ENCODE measurements at places on chromosomes 1 and 21.

- no peak for DNase-seq
Observed at GRCh38 chr1:239805851-239806772, 285.6 kb upstream of the FMN2 start.

DNA sequence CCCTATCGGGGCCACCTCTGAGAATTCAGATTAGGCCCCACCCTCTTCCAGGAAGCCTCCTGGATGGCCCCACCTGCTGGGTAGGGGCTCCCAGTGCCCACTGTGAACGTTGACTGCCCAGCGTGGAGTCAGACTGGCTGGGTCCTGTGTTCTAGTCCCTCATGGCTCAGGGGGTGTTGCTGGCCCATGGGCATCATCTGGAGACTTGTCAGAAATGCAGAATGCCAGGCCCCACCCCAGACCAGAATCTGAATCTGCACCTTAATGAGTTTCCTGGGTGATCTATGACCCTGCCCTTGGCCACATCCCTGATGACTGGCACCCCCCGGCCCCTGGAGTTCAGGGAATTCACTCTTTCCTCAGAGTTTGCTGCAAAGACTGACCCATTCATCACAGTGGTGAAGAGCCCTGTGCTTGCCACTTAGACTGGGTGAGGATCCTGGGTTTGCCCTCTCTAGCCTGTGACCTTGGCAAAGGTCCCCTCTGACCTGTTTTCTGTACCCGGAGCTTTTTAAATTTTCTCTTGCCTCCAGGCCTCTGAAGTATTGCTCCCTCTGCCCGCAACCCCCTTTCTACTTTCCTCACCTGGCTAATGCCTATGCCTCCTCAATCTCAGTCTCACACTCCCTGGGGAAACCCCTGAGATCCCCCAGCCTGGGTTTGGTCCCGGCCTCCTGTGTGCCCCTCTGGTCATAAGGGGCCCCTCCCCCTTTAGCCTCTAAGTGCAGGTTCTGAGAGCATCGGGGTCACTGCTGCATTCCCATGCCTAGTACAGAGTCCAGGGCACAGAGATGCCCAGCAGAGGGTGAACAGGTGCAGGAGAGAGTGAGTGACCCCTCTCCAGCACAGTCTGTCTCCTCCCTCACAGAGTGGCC, 184.2 kb downstream of the MATN1 start:
- DNase-seq, result no peak

DNA sequence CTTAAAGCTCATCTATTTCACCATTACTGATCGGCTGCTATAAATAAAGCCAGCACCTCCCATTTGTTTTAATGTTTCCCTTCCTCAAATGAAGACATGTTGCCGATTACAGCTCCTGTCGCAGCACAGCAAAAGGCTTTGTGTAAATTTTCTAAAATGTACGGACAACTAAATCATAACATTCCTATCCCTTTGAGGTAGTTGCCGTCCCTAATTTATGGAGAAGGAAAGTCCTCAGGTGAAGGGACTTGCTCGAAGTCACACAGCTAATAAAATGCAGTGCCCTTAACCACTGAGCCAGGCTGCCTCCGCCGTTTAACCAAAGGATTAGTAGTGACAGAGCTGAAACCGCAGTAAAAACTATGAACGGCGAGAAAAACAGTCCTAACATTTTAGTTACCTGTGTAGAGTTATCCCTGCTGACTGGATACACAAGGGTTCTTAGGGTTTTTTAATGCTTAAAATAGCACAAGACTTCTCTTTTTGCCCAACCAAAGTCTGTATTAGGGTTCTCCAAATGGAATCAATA, 871 bp downstream of the PINK1 start:
- no peak for DNase-seq

DNA sequence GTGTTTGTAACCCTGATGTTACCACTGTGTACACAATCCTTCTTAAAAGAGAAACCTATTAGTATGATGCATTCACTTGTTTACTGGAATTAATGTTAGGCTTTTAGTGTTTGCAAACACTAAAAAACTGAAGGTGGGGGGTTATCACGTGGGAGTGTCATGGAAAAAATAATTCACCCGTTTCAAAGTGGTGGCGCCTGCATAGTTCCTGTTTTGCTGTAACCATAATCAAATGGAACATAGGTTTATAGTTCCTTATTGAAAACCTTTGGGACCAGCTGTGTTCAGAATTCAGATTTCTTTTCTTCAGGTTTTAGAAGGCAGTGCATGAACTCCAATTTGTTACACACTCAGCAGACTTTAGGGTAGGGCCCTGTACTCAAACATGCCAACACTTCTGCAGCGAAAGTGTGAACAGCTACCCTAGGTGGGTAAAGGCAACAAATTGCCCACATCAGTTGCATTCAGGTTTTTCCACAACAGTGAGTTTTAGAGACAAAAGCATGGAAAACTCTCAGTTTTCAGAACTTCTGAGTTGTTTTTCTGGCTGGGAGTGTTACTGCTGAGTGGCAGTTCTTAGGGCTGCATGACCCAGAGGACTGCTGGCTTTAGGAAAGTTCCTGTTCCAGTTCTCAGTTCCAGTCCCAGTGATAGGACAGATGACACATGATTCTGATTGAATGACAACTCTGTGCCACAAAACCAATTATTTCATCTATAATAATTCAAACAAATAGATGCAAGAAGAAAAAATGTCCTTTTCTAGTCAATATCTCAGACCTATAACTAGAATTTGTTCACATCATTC, 29.1 kb upstream of the IVNS1ABP start:
- DNase-seq, result no peak

- DNase-seq, result no peak
Observed at GRCh38 chr1:212045981-212046380, 10.4 kb downstream of the DTL start.

- no peak for DNase-seq
Observed at GRCh38 chr1:3923378-3924185, 23.5 kb upstream of the C1orf174 start.

- no peak for DNase-seq
Observed at GRCh38 chr1:230414102-230414501, 12.0 kb downstream of the PGBD5 start.

DNA sequence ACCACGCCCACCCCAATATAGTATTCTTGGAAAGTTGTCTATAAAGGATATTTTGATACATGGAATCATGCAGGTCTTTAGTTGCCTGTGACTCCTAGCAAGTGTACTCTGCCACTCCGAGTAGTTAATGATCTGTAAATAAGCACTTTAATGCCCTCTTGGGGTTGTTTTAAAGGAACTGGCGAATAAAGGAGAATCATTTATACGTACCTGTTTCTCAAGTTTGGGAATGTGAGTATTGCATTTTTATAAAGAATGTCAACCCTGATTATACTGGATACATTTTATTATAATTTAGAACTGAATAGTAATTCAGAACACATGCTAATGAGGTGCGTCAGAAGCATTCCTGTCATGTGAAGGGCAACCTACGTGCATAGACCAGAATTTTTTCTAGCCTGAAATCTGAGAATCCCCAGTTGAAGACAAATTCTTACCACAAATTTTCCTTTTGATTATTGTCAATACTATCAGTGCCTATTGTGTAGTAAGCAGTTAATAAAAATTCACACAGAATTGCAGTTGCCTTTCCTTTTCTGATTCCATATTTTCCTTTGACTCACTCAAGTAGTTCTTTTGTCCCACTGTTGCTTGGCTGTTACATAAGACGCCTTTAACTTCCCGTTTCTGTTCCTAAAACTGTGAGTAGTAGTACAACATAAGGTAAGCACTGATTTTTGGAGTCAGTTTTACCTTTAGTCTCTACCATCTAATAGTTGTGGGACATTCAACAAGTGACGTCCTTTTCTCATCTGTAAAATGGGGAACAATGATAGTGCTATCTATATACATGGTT, 5.1 kb downstream of the AHCYL1 start:
- DNase-seq, result no peak

DNA sequence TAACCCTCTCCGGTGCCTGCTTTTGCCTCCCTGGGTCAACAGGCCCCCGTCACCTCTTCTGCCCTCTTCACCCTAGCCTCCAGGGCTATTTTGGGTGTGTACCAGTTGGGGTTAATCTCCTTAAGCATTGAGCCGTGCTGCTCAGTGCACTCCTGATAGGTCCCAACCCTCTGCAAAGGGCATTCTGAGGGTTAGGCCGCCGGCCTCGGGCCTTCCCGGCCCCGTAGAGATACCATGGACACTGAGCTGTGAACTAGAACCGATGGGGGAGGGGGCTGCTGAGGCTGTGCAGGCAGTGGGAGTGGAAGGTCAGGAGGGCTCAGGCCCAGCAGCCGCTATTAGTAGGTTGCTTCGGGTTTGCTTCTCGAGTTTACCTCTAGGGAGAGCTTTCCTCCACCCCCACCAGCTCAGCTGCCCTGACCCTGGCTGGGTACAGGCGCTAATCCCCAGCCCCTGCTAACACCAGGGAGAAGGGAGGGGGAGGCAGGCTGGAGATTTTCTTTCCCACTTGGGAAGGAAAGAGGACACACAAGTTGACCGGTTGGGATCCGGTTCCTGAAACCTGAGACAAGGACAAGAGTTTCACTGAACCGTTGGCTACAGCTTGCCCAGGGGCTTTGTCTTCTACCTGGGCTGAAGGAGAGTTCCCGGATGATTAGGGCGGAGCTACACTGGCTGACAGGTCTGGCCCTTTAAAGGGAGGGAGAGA, 4.8 kb downstream of the LMOD1 start:
- DNase-seq, result no peak

- no peak for DNase-seq
Observed at GRCh38 chr1:174996476-174996875, 3.3 kb upstream of the CACYBP start.

DNA sequence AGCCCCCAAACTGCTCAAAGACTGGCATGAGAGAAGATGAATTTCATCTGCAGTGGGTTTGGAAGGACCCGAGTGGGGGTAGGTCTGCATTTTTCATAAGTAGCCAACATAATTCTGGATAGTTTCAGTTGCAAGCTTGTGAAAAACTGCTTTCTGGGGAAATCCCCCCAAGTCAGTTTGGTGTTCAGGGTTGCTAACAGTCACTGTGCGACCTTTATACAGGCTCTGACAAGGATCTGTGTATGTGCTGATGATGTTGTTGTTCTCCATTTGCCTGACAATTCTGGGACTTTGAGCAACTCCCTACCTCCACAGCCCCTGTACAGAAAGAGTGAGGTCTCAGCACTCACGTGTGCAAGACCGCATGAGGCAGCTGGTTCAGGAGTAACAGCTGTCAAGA, 87.9 kb downstream of the SUSD4 start:
- no peak for DNase-seq

DNA sequence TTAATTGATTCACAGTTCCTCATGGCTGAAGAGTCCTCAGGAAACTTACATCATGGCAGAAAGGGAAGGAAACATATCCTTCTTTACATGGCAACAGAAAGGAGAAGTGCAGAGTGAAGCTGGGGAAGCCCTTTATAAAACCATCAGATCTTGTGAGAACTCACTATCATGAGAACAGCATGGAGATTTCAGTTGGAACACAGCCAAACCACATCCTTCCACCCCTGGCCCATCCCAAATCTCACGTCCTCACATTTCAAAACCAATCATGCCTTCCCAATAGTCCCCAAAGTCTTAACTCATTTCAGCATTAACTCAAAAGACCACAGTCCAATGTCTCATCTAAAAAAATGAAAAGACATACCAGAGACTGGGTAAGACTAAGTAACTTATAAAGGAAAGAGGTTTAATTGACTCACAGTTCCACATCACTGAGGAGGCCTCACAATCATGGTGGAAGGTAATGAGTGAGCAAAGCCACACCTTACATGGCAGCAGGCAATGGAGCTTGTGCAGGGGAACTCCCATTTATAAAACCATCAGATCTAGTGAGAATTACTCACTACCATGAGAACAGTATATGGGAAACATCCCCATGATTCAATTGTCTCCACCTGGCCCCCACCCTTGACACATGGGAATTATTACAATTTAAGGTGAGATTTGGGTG, 105.2 kb downstream of the MRPL39 start:
- DNase-seq, result no peak

DNA sequence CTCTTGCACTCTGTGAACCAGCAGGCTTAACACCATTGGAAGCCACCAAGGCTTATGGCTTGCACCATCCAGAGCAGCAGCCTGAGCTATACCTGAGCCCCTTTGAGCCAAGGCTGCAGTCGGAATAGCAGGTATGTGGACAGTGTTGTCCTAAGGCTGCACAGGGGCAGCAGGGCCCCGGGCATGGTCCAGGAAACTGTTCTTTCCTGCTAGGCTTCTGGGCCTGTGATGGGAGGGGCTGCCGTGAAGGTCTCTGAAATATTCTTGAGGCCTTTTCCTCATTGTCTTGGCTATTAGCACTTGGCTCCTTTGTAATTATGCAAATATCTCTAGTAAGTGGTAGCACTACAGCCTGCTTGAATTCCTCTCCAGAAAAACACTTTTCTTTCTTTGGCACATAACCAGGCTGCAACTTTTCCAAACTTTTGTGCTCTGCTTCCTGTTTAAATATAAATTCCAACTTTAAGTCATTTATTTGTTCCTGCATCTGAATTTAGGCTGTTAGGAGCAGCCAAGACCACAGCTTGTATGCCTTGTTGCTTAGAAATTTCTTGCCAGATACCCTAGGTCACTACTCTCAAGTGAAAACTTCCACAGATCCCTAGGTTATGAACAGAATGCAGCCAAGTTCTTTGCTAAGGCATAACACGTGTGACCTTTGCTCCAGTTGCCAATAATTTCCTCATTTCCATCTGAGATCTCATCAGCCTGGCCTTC, 5.2 kb downstream of the KRTAP20-4 start:
- DNase-seq, result no peak

GRCh38 chr1:102751111-102751510, 357.2 kb downstream of the COL11A1 start:
- DNase-seq, result no peak

GRCh38 chr1:162458236-162458635, 39.4 kb upstream of the UHMK1 start:
- no peak for DNase-seq

DNA sequence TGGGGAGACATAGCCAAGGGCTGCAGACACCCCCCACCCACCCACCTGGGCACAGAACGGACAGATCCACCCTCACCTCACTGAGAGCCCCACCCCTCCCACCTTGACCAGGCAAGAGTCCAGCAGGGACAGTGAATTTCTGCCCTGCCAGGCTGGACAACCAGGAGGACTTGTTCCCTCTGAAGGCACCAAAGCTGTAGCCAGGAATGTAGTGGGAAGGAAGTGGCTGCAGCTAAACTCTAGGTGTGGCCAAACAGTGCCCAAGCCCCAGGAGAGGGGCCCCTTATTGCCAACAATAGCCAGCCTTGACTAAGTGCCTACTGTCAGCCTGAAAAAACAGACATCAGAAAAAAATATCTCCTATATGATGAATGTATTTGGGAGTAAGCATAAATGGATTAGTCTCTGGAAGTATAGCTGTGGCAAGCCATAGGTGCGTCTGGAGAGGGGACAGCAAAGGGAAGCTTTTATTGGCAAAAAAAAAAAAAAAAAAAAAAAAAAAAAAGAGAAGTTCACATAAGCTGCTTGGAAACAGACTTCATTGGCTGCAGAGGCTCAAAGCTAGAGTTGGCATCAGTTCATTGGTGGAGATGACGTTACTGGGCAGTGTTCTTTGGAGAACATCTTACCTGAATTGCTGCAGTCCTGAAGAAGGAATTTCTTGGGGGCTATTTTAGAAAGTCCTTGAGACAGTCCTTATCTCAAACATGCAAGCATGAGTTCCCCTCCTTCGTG, 64.1 kb upstream of the TMEM51 start:
- no peak for DNase-seq

GRCh38 chr1:244361764-244362473, 89.8 kb downstream of the ADSS2 start:
- peak; percentile 44 for DNase-seq

- no peak for DNase-seq
Observed at GRCh38 chr21:35905963-35906345, 154.4 kb downstream of the SETD4 start.

- no peak for DNase-seq
Observed at GRCh38 chr1:30417701-30418046, 305.7 kb downstream of the MATN1 start.

GRCh38 chr1:203799157-203799556, 3.7 kb downstream of the ZBED6 start:
- no peak for DNase-seq
